CD8-positive, alpha-beta memory T cell (primary cell): ENCODE measurements at places on chromosomes 3 and 15. TPM values are rescaled to one million over a fixed set of nuclear protein-coding genes. Genes with fewer than 3 reads are reported as not detected.

NPAP1 gene
- polyA plus RNA-seq, result not detected

CFAP100 gene
- not detected for polyA plus RNA-seq

HDC gene
- polyA plus RNA-seq, result not detected

MEIS2 gene
- not detected for polyA plus RNA-seq

TSEN2 gene
- polyA plus RNA-seq, result 13.1 TPM

GOLGA6L6 gene
- polyA plus RNA-seq, result not detected

DAZL gene
- polyA plus RNA-seq, result not detected
